Cerebellum (tissue), 4 donors: ENCODE measurements at places on chromosomes 4 and X. TPM values are rescaled to one million over a fixed set of nuclear protein-coding genes. Genes with fewer than 3 reads are reported as not detected.

- DNase-seq = no peak
Measured at GRCh38 chr4:141541851-141542250, 94.5 kb upstream of the IL15 start.

The FAM9C gene
- not detected for total RNA-seq

The SMPX gene
- 0.54 TPM for total RNA-seq

DNA sequence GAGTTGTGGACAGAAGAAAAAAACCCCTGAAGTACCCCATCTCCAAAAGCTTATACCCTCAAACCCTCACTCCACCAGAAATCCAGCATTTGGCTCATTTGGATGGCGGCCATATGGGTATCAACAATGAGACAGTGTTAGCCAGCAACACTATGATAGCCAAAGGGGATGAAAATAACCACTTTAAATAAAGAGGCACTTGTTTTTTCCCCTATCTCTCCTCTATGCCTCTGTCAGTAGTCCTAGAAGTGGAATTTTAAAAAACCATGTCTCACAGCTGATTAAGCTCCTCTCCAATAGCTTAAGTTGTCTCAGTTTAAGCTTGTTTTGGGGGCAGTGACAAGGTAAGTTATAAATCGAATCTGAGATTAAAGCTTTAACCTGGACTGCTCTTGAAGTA lies 124.0 kb downstream of the MOSPD2 start:
- DNase-seq = no peak

DNA sequence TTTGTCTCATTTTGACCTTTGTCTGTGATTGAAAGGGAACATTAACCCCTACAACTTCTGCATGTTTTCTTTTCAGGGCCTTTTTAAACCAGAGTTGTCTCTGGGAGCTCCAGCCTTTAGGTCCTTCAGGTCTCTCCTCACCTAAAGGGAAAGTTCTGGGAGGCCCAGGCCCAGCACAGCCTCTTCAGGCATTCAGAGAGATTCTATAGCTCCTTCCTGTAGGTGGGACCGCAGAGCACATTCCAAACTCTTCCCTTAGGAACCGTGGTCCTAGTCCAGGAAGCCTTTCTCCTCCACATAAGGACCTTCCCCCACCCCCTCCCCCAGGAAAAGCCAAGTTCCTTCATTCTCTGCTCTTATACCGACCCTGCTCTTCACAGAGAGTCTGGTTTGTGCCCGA lies 14.9 kb downstream of the NKX6-1 start:
- DNase-seq = no peak

The MAGIX gene
- total RNA-seq = 1.4 TPM

- no peak for DNase-seq
Measured at GRCh38 chrX:147899379-147900114, 12.2 kb upstream of the FMR1 start.

The AKAP14 gene
- 2.4 TPM for total RNA-seq

GRCh38 chr4:21067351-21067750 lies 367.1 kb downstream of the PACRGL start:
- peak; percentile 3 for DNase-seq

The HPSE gene
- total RNA-seq = 1.7 TPM

- DNase-seq = no peak
Measured at GRCh38 chrX:74521961-74522751, 92.3 kb downstream of the RLIM start.

DNA sequence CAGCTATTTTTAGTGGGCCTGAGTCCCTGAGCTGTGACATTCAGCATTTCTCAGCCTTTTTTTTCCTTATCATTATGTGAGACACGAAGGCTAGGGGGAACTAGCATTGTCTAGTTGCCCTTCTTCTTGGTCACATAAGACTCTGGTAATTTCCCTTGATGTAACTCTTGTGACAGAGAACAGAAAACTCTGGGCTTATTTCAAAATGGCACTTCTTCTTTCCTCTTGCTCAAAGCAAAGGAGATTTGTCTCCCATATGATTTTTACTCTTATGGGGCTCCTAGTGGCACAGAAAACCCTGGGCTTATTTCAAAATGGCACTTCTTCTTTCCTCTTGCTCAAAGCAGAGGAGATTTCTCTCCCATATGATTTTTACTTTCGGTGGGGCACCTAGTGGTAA lies 14.7 kb downstream of the ATXN3L start:
- DNase-seq = no peak

DNA sequence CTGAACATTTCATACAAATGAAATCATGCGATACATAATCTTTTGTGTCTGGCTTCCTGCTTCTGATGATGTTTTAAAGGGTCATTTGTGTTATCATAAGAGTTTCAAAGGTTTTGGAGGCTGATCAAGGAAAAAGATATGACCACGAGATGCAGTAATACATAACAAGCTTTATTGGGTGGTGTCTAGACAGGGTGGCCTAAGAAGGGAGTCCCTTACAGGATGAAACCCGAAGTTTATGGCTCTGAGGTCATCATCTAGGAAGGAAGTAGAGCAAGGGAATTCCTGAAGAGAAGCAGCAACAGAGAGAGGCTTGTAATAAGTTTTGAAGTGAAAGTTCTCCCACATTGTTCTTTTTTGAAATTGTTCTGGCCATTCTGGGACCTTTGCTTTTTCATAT lies 40.8 kb upstream of the SOD3 start:
- DNase-seq = no peak

DNA sequence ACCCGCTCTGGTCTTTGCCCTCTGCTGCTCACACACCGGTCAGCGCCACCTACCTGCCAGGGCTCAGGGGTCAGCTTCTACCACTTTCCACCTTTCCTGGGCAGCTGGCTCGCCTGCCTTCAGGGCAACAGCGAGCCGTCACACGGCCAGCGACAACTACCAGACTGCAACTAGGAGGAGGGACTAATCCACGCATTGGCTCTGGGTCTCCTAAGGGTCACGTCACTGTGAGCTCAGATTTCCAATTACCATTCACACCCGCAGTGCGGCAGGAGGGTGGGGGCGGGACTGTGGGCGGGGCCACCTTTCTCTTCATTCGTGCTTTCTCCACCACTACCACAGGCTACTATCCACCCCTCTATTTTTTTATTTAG lies at the start of gene BEX5:
BEX5 (minus strand) TSS at position 172 of the 374 bp plus-strand sequence. CDS start 1,712 bp downstream, outside the sequence.
- peak; percentile 86 for DNase-seq

The TXK gene
- 0.27 TPM for total RNA-seq
